ENCODE measurements at places on chromosomes 5 and 9.

- no peak for DNase-seq
Measured at GRCh38 chr5:179913461-179913860, 5.8 kb upstream of the TBC1D9B start.

DNA sequence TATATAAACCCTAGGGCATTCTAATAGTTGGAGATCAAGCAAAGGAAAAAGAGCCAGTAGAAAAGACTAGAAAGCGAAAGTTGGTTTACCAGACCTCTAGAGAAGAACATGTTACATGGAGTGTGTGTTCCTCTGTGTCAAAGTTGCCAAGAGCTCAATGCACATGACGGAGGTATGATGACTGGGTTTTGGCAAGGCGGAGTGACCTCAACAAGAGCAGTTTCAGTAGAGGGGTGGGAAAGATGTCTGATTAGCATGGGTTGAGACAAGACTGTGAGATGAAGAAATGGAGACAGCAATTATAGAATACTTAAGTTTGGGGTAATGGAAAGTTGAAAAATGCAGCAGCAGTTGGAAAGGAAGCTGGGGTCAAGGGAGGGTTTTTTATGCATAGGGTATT lies 1.6 kb downstream of the ANKDD1B start:
- DNase-seq = no peak

GRCh38 chr5:111993242-111993641 lies 236.2 kb upstream of the NREP start:
- DNase-seq = no peak

DNA sequence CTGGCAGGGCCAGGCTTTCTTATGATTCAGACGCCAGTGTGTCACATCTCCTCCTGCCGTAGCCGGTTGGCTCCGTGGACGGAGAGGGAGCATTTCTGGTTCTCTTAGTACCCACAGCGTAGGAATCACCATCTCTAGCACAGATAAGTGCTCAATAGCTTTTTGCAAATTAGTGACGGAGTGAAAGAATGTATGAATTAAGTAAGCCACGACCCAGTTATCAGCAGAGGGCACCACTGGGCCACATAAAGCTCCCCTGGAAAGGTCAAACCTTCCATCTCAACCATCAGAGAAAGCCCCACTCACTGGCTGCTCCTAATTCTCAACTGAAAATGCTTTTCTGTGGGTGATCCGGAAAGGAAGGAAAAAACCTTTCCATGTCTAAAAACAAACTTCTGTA lies 317.0 kb upstream of the ADCY2 start:
- DNase-seq = peak; percentile 38

GRCh38 chr9:91766315-91767069 lies 183.5 kb downstream of the ROR2 start:
- DNase-seq = no peak

DNA sequence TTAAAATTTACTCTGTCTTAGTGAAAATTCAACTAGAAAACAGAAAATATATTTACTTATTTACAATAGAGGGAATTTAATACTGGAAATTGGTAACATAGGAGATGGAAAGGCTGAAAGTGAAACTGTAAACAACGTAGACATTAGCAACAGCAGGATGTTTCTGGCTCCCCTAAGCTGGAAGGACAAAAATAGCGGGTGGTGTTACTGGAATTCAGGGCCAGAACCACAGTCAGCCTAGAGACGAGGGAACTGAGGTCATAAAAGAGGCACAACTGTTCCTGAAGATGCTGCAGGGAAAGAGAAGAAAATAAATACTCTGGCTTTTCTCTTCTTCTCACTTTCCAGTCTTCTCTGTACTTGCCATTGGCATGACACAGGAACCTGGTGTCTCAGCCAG lies 80.4 kb upstream of the NIPBL start:
- no peak for DNase-seq

GRCh38 chr9:11141357-11141756 lies 528.6 kb upstream of the PTPRD start:
- DNase-seq = no peak

- no peak for DNase-seq
Measured at GRCh38 chr9:89346696-89347095, 28.4 kb downstream of the SECISBP2 start.

- DNase-seq = peak; percentile 33
Measured at GRCh38 chr5:72063219-72063819, 44.0 kb upstream of the MAP1B start.

- DNase-seq = no peak
Measured at GRCh38 chr5:78816143-78816765, 167.7 kb upstream of the LHFPL2 start.

- peak; percentile 27 for DNase-seq
Measured at GRCh38 chr5:50593681-50594080, 72.8 kb upstream of the PARP8 start.

DNA sequence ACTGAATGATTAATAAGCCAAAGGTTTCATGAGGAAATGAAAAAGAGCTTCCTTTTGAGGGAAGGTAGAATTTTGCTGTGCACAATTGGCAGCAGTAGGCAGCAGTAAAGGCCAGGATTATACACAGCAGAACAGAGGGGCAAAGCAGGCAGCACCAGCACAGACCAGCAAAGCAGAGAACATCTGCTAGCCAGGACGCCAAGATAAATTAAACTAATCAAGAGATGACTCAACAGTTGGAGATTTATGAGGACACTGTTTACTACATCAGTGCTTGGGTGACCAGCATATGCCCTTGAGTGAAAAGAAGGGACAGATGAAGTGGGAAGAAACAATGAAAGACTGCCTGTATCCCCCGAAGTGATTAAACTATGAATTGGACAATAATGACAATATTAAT lies 871.4 kb upstream of the CDH10 start:
- DNase-seq = no peak

DNA sequence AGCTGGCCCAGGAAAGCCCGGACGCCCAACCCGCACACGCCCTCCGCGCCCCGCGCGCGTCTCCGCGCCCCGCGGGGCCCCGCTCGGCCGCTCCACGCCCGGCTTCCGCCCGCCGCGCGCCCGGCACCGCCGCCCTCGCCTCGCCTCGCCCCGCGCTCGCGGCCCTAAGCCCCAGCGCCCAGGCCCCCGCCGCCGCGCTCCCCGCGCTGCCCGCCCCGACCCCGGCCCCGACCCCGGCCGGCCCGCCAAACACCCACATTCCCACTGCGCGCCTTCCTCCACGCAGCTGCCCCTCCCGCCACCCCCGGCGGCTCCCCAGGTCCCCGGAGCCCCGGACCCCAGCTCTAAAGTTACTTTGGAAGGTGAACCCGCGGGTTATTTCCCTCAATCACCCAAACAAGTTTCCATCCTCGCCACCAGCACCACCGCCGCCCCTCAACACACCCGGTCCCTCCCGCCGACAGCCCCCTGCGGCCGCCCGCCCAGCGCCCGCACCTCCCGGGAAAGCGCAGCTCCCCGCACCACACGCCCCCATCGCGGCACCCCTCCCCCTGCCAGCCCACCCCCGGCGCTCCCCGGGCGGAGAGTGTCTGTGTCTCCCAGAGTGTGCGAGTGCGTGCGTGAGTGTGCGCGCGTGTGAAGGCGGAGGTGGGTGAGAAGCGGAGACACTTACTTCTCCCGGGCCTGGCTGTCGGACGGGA lies 439 bp downstream of the SSBP2 start:
- peak; percentile 26 for DNase-seq

DNA sequence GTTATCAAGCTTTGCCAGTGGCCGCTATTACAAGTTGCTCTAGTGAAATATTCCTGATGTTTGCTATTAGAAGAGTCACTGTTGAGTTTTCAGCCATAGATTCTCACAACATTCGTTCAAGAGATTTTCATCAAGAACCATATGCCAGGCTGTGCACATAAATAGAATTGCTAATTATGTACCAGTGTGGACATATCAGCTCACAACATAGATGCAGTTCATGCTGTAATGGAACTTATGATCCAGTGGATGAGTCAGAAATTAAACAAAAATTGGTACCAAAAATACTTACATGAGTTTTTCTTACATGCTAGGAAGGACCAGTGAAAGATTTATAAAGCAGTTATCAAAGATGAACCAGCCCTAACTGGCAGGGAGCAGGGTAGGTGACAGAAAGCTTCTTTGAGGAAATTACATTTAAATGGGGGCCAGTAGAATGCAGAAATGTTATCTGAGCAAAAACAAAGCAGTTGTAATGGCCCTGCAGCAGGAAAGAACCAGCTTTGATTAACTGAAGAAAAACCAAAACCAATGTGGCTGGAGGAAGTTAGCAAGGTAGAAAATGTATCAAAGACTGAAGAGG lies 404.2 kb downstream of the DNAH5 start:
- no peak for DNase-seq

DNA sequence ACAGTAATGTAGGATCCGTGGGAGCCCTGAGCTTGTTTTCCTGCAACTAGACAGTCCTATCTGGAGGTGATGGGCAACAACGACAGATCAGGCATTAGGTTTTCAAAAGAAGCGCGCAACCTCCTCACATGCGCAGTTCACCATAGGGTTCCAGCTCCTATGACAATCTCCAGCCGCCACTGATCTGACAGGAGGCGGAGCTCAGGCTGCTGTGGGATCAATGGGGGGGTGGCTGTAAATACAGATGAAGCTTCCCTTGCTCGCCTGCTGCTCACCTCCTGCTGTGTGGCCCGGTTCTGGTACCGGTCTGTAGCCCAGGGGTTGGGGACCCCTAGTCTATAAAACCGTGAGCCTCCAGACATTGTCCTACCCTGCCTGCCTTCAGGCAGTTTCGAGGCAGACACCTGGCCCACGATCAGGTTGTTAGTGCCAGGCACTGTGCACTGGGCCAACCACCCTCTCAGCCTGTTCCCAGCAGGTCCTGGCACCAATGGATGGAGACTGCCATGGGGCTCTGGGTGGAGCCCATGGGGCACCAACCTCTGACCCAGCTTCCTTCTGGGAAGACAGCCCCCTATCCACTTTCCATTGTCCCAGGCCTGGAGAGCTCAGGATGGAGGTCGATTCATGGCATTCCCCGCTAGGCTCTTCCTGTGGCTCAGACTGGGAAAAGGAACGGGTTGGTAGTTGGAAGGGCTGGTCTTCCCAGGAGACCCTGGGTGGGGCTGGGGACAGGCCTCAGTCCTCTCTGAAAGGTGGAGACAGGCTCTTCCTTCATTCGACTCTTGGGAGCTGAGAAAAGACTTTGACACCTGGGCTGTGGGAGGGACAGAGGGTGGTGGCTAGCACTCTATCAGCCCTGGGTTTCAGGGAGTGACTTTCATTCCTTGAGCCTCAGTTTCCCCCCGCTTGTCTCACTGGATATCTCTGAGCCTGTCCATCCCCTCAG lies 1.7 kb downstream of the ENDOG start:
- DNase-seq = no peak

DNA sequence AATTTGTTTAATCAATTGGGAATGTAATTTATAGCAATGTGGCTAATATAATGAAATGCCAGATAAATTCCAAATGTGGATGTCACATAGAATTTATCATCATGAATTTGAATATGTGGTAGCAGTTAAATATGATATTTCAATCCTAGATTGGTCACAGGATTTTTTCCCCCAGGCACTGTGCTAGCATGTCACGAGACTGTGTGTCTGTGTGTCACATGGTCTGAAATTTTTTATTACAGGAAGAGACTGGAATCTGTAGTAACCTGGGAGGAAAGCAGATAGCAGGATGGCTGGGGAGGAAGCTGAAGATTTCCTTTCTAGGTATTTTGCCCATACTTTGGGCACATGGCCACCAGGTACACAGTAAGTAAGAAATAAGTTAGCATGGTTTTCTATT lies 35.4 kb upstream of the MSH3 start:
- DNase-seq = no peak

- no peak for DNase-seq
Measured at GRCh38 chr9:17782430-17783149, 203.7 kb downstream of the SH3GL2 start.

Measured in NB4 (cell line).